ENCODE measurements at places on chromosomes 13 and 19.

DNA sequence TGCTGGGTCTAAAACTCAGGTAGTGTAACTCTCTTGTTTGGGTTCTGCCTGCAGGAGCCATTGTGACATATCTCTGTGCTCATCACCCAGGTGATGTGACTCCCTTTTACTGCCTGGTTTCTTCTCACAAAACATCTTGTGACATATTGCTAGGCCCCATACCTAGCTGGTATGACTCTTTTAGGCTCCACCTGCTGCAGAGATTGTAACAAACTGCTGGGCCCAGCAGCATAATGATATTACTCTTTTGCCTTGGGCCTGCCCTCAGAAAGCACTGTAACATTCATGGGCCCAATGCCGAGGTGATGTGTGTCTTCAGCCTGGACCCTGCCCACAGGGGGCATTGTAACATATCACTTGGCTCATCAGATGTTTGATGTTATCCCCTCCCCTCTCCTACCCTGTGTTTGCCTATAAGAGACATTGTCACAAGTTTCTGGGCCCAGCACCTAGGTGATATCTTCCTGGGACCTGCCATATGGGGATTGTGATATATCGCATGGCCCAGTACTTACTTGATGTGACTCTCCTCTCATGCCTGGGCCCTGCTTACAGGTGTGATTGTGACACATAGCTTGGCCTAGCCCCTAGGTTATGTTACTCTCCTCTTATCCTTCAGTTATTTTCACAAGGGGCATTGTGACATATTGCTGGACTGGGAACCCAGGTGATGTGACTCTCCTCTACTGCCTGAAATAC lies 18.0 kb upstream of the ZNF681 start:
- DNase-seq = no peak

- DNase-seq = no peak
These were observed 32.6 kb upstream of the POP4 start for GRCh38 chr19:29573486-29573885.

GRCh38 chr13:110062077-110062776 lies 244.7 kb downstream of the COL4A1 start:
- no peak for DNase-seq

DNA sequence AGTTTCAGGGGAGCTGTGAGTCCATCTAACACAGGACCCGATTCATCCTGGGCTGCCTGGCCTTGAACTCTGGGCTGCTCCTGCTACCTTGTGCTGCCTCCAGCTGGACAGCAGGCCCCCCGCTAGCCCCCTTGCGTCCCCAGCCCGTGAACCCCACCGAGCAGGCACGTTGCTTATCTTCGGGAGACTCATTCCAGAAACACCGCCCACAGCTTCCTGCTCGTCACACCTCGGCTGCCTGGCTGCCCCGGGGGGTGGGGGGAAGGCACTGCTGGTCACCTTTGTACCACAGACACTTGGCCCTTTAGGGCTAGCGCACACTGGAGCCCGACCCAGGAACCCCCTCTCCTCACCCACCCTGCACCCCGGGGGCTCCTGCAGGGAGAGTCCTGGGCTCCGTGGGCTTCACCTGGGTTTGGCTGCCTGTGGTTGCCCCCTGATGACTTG lies 48.1 kb downstream of the CRTC1 start:
- DNase-seq = no peak

GRCh38 chr13:36430247-36431203 lies 1.8 kb upstream of the CCNA1 start:
- DNase-seq = no peak

DNA sequence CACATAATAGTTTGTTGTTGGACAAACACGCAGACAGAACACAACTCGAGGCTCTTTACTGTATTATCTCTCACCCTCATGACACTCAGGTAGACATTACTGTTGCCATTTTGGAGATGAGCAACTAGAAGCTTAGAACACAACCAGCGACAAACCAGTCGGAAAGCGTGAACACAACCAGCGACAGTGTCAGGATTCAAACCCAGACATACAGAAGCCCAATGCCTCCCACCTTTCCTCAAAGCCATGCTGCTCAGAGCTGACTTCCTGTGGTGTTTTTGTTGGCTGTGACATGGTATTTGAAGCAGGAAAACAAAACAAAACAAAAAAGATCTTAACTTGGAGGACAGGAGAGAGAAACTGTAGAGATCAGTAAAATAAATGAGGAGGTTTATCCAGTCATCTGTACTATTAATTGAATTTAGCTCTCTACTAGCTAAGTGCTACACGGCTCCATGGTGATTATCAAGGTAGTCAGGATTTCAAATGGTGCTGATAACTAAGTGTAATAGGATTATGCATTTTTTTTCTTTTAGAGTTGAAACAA lies 92.1 kb downstream of the STARD13 start:
- no peak for DNase-seq

DNA sequence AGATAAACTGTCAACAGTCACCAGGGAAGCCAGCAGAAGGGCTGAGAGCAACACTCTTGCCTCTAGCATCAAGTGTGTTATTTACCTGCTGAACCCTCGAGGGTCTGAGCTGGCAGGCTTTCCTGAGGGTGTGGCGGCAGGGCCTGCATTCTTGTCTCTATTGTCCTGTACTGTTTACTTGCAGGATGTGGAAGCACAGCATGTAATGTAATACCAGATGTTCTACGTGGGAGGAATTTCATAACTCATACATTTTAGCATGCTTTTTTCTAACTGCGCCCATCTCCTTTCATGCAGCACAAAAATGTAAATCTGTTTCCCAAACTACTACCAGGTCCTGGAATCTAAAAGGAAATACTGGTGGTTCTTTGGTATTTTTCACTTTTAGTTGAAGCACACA lies 153.1 kb downstream of the RGCC start:
- DNase-seq = no peak

GRCh38 chr13:41700790-41701310 lies 243.5 kb downstream of the RGCC start:
- no peak for DNase-seq

GRCh38 chr19:41917676-41918075 lies 10.6 kb downstream of the ERFL start:
- DNase-seq = no peak

GRCh38 chr13:94236872-94237271 lies 242.6 kb downstream of the DCT start:
- DNase-seq = no peak

DNA sequence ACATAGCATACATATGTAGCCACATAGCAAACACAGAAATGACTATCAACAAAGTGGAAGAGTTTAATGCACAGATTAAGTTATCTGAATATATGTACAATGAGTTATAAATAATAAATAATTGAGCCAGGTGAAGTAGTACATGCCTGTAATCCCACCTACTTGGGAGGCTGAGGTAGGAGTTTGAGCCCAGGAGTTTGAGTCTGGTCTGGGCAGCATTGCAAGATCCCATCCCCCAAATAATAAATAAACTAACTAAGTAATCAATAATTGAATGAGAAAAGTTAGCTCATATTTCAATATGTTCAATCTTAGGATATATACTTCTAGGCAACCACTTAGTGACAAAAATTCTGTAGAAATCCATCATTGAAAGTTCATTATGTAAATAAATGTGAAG lies 1.7 kb downstream of the CARD8 start:
- no peak for DNase-seq

GRCh38 chr13:109088624-109088917 lies 459.2 kb downstream of the MYO16 start:
- no peak for DNase-seq

DNA sequence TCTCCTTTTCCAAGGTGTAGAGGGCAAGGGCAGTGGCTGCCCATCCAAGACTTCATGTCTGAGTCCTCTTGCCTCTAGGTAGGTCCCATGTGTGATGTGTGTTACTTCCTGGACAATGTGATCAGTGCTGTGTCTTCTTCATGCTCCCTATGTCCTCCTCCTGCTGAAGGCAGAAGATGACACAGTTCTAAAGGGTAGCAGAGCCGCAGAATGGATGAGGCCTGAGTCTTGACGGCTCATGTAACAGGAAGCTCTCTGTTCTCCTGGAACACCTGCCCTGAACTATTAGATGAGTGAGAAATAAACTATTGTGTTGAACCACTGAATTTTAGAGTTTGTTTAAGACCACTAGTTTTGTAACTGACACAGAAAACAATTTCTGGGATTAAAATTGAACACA lies 165.9 kb downstream of the NDFIP2 start:
- no peak for DNase-seq

- DNase-seq = no peak
These were observed 2.6 kb upstream of the CACNG7 start for GRCh38 chr19:53906211-53907192.

GRCh38 chr13:74090397-74090796 lies 43.8 kb downstream of the KLF12 start:
- no peak for DNase-seq

DNA sequence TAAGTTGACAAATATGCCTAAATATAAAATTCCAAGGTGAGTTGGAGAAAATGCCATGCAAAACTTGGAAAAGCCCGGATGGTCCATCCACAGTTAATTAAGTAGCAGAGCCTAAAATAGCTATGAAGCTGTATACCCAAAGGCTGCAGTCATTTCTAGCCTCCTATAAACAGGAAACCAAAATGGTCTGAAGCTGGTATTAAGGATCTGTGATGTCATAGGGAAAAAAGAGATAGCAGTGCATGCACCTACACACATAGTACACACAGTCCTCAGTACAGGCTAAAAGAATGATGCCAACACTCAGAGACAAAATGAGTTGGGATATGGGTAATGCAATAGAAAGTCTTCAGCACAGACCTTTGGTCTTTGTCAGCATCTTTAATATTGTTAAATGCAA lies 736.9 kb downstream of the EFNB2 start:
- DNase-seq = peak; percentile 11

- no peak for DNase-seq
These were observed 23.9 kb downstream of the OPA3 start for GRCh38 chr19:45560686-45561085.

GRCh38 chr13:51249255-51249654 lies 27.1 kb downstream of the FAM124A start:
- DNase-seq = no peak

DNA sequence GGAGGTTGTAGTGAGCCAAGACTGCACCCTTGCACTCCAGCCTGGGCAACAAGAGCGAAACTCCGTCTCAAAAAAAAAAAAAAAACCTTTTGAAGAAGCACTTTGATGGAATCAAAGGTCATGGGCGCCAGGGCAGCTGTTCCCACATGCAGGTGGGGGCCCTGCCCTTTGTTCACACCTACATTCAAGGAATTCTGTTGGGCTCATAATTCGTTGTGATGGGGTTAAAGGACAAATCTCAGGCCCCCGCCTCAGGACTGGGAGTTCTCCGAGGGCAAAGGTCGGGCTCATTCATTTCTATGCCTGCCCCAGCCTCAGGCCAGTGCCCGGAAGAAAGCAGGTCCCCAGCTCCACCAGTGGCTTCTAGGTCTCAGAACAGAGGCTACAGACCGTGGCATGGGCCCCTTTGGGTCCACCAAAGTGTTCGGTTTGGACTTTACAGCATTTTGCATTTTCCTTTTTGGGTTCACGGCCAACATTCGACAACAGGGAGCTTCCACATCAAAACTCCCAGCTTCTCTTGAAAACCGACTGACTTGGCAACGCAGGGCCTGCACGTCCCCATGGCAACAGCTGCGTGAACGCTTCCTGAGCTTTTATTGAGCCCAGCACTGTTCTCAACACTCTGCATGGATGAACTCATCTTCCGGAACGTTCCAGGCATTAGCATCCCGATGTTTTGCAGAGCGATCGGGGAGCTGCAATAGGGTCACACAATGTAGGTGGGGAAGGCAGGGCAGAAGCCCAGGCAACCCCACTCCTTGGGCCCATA lies 10.1 kb upstream of the GTF2F1 start:
- DNase-seq = peak; percentile 71

Data from pons (tissue), 1 donor.